ENCODE measurements at places on chromosomes 12 and 14. TPM values are rescaled to one million over a fixed set of nuclear protein-coding genes. Genes with fewer than 3 reads are reported as not detected.

DNA sequence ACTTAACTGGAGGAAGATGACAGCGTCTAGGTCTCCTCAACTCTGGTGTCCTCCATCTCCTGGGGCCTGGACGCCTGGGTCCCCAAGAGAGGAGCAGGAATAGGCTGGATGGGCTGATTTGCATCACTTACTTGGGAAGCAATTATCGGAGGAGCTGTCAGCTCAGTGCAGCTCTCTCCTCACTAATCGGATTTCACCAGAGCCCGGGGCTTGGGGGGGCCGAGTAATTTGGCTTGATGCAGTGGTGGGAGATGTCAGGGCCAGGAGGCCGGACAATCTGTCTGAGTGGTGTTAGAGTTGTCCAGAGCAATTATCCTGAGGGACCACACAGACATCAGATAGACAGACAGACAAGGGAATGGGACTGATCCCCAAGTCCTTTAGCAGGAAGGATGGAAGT is 4.6 kb upstream of the SMUG1 start:
- DNase-seq: no peak

The SIX4 gene
- 50.2 TPM for total RNA-seq

DNA sequence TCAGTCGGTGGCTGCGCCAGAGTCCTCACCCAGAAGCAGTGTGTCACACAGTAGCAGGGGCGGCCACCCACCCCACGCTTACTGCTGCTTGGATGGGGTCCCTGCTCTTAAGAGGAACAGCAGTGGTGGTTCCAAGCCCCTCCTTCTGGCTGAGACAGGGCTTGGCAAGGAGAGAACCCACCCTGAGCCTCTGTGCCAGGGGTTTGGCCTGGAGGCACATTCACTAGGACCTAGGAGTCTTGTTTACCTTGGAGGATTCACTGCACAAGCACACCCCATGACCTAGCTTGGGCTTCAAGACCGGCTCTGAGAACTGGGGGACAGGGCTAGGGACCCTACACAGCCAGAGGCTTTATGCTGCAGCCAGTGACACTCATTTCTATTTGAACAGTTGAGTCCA is 78.6 kb downstream of the NT5DC3 start:
- no peak for DNase-seq

DNA sequence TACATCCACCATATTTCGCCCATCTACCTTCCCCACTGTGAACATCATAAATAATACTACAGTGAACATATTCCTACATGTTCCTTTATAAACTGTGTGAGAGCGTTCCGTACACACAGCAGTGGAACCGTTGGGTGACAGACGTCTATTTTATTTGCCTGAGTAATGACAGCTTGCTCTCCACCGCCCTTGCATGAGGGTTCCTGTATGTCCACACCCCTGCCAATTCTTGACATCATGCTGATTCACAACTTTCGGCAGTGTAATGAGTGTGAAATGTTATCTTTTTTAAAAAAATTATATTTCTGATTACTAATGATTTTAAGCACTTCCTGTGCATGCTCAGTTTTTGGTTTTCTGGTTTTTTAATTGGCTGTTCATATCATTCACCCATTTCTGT is 4.3 kb upstream of the RAD52 start:
- no peak for DNase-seq

The CHD8 gene
- total RNA-seq: 97.2 TPM

- no peak for DNase-seq
These were observed 303.2 kb upstream of the LRFN5 start for GRCh38 chr14:41303506-41303905.

DNA sequence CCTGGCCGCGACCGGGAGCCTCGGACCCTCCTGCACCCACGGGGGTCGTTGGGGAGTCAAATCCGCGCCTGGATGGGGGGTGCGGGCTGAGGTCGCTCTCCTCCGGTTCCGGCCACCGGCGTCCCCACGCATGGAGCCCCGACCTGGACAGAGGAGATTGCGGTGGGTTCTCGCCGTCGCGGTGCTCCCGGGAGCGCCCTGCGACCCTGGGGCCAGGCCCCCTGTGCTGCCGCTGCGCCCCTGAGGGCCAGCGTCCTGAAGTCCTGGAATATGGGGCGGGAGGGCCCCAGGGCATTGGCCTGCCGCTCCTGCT is 345 bp downstream of the ASPG start:
- DNase-seq: peak; percentile 21

DNA sequence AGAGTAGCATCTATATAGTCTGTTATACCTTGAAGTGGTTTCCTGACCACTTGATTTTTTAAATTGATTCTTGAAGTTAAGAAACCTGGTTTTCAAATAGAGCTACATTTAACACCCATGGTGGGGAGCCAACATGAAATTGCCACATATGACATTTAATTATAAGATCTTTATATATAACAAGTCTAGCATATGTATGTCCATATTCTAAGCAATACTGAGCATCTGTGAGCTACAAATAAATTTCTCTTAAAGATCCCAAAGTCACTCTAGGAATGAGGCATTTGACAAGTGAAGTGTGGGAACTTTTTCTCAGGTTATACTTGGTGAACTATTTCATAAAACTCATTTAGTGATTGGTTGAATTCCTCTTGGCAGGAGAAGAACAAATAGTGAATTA is 132.5 kb downstream of the RPL10L start:
- no peak for DNase-seq

The TXNDC16 gene
- total RNA-seq: 13.6 TPM

DNA sequence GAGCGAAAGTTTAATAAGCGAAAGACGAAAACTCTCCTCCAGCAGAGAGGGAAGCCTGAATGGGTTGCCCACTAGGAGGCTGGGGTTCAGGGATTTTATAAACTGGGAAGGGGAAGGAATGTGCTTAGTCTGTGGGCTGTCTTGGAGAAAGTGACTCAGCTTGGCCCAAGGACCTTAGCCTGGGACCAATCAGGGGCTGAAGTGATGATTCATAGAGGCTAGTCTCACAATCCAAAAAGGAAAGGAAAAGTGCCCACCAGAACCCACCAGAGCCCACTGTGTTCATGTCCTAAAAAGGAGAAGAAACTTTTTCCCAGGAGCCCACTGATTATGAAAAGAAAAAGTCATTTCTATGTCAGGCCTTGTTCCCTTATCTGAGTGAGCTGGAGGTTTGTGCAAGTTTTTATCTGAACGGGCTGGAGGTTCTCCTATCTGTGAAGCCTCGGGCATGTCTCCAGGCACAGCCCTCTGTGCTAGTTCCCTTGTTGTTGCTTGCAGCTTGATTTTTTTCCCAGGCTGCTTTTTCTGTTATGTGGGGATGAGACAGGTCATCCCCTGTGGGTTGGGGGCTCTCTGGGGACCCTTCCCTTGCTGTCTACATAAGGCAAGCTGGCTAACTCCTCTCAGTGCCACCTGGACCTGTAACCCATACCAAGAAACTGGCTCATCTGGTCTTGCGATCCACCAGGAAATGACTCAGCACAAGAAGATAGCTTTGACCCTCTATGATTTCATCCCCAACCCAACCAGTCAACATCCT is 8.3 kb upstream of the GOLGA5 start:
- DNase-seq: peak; percentile 6

The RD3L gene
- total RNA-seq: not detected

- no peak for DNase-seq
These were observed 81.6 kb downstream of the PLEKHG7 start for GRCh38 chr12:92784356-92784755.

- no peak for DNase-seq
These were observed 4.1 kb downstream of the TSHR start for GRCh38 chr14:80959496-80959895.

- DNase-seq: peak; percentile 54
These were observed 103.7 kb downstream of the CMKLR1 start for GRCh38 chr12:108235197-108235984.

The RNU4-1 gene
- not detected for total RNA-seq

GRCh38 chr12:104411826-104412641 is 44.7 kb upstream of the CHST11 start:
- DNase-seq: no peak

DNA sequence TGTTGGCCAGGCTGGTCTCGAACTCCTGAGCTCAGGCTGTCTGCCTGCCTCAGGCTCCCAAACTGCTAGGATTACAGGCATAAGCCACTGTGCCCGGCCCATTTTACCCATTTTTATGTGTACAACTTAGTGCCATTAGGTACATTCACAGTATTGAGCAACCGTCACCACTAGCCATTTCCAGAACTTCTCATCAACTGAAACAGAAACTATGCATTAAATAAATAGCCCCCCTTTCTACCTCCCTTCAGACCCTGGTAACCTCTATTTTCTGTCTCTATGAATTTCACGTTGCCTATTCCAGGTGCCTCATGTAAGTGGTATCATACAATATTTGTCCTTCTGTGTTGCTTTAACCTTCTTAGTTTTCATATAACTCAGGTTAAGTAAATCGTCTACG is 15.9 kb downstream of the ZCRB1 start:
- DNase-seq: no peak

GRCh38 chr14:95495076-95495475 is 21.4 kb downstream of the SYNE3 start:
- no peak for DNase-seq
